ENCODE measurements at places on chromosomes 16 and 17.

DNA sequence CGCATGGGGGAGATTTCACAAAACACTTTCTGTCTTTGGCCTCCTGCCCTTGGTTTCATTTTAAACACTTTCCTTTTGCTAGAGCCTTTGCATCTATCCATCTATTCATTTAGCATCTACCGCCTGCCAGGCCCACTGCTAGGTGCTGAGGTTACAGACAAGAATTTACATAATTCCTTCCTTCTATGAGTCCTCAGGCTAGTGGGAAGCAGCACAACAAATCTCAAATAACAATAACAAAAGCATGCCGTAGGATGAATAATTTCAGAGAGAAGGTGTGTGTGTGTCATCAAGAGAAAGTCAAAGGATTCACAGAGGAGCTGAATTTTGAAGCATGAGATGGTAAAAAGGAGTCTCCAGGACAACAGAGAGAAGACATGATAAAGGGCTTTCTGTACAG is 6.1 kb upstream of the SLC46A1 start:
- DNase-seq = no peak

DNA sequence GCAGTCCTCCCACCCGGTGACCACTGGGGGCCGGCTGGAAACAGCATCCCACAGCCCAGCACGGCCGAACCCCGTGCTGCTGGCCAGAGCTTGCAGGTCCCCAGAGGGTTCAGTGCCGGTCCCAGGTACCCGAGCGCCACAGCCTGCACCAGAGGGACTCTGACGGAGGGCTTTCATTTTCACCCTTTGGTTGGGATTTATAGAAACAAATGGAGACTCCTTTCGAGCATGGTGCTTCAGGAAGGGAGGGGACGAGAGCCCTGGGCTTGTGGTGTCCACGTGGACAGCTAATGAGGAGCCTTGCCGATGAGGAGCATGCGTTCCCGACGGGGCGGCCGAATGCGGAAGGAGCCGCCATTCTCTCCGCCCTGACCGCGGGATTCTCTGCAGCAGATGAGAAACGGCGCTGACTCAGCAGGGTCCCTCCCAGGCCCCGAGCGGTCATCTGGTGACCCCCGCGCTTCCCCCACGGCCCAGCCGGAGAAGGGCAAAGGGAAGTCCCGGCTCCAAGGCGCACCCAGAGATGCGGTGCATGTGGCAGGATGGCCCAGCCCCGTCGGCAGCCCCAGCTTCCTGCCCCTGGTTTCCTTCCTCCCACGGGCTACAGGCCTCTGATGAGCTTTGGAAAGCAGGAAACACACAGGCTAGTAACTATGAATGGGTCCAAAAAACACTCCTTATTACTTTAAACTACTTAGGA is 9.8 kb downstream of the SLC38A10 start:
- DNase-seq = peak; percentile 43

GRCh38 chr17:18356624-18357023 is 6.7 kb downstream of the SHMT1 start:
- no peak for DNase-seq

DNA sequence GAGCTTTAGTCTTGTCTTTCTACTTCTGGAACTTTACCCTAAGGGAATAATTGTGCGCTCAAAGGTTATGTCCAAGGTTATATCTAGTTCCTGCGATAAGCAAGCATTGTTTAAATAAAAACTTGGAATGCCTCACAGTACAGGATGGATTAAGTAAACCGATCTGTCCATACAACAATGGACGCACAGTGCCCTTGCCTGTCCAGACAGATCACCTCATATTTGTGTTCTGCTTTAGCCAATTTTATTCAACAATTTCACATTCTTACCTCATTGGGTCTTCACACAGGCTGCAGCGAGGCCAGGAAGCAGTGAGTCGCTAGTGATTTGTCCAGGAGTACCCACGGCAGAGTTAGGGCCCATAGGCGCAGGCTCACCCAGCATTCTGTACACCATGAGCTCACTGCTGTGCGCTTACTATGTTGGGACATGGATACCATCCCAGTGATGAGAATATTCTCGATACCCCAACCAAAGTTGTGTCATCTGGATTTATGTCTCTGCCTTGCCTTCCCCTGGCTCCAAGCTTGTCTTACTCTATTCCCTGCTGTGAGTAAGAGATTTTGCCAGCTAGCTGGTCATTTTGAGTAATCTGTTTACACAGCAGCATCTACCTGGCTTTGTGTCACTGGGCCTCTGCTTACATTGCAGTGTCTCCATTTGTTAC is 39.8 kb downstream of the USP43 start:
- no peak for DNase-seq

GRCh38 chr17:64938290-64938689 is 19.0 kb upstream of the LRRC37A3 start:
- no peak for DNase-seq

DNA sequence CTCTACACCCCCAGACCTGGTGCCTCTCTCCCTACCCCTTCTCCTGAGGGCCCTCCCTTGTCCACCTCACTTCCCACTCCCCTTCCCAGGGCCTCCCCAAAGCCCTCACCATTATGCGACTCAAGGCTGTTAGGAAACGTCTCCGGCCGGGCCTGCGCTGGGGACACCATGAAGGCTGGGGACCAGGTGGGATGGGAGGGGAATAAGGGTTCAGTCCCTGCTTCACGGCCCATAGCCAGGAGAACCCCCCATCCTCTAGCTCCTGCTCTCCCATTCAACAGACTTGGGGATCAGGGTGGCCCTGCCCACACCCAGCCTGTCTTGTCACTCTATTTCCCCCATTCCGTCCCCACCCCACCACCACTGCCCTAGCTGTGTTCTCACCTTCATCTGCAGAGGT is 2.1 kb downstream of the NEURL4 start:
- DNase-seq = no peak

DNA sequence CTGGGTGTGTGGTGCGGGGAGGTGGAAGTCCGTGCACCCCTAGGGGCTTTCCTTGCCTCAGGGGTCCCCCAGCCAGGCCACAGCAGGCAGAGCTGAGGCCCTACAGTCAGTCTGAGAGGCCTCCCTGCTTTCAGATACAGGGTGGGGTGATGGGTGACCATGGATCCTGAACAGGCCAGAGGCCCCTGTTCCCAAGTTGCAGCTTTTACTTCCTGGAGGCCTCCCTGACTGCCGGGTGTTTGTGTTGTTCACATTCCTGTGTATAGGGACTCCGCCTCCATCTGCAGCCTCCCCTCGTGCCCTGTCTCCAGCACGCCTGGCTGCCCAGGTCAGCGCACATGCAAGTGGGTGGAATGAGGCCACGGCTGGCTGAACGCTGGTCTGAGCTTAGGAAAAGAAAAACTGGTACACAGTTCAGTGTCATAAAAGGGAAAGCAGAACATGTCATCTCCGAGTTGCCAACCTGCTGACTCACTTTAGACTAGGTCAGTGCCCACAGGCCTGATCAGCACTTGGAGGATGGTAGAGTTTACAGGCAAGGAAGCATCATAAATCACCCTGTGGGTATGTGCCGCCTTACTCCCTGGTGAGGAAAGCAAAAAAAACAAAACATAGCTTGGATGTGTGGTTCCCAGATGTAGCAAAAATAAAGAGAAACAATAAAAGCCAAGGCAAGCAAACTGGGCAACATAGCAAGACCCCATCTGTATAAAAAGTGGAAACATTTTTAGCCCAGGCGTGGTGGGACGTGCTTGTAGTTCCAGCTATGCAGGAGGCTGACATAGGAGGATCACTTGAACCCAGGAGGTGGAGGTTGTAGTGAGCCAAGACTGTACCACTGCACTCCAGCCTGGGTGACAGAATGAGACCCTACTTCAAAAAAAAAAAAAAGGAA is 6.2 kb upstream of the SLC7A6 start:
- peak; percentile 56 for DNase-seq

GRCh38 chr17:51374209-51374608 is 113.9 kb downstream of the UTP18 start:
- no peak for DNase-seq

GRCh38 chr17:43855061-43855460 is 8.1 kb downstream of the CD300LG start:
- DNase-seq = no peak

- DNase-seq = no peak
These were observed 12.6 kb downstream of the CDH15 start for GRCh38 chr16:89183975-89184676.

- no peak for DNase-seq
These were observed 290.6 kb downstream of the WWOX start for GRCh38 chr16:78390092-78390491.

DNA sequence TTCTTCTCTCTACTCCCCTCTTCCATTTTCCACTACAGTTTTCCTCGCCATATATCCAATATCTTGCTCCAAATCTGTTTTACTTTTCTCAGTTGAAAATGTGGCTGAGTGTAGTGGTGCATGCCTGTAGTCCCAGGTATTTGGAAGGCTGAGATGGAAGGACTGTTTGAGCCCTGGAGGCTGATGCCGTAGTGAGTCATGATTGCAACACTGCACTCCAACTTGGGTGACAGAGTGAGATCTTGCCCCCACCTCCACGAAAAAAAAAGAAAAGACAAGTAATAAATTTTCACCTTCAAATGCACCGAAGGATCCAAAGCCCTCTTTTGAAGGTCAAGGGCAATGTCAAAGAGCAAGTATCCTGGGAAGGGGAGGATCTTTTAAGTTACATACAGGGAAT is 592.3 kb downstream of the TMEM114 start:
- DNase-seq = no peak

DNA sequence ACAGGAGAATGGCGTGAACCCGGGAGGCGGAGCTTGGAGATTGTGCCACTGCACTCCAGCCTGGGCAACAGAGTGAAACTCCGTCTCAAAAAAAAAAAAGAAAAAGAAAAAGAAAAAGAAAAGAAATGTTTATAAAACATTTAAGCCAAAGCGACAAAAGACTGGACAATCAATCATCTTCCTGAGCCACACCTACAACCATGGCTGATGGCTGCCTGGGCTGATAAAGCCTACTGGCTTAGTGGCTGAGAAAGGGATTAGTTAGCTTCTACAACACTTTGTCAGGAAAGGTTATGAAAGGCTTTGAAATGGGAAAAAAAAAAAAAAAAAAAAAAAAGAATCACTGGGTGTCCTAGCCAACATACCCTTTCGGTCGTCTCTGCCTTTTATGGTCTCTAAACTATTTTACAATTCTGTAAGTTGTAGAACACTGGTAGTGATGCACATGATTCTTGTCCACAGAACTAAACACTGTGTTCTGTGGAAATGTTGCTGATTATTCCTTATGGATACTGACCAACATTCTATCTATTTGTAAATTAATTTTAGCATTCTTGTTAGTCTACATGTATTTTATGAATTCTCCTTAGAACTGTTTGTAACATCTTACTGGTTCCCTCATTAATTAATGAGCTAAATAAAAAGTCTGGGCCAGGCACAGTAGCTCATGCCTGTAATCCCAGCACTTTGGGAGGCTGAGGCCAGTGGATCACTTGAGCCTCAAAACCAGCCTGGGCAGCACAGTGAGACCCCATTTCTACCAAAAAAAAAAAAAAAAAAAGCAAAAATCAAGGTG is 45.5 kb downstream of the ZZEF1 start:
- no peak for DNase-seq

DNA sequence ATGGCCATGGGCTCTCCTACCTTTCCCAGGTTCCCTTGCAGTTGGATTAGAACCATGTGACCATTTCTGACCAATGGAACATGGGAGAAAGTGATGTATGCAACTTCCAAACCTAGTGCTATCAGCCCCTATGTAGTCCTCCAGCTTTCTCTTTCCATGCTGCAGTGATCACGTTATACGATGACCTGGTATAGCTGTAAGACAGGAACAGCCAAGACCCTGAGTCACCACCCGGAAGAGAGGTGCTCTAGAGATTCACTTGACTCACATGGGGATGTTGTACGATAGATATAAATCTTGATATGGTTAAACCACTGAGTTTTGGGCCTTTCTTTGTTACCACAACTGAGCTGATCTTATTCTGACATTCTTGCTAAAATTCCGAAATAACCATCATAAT is 65.1 kb downstream of the NOG start:
- DNase-seq = no peak

DNA sequence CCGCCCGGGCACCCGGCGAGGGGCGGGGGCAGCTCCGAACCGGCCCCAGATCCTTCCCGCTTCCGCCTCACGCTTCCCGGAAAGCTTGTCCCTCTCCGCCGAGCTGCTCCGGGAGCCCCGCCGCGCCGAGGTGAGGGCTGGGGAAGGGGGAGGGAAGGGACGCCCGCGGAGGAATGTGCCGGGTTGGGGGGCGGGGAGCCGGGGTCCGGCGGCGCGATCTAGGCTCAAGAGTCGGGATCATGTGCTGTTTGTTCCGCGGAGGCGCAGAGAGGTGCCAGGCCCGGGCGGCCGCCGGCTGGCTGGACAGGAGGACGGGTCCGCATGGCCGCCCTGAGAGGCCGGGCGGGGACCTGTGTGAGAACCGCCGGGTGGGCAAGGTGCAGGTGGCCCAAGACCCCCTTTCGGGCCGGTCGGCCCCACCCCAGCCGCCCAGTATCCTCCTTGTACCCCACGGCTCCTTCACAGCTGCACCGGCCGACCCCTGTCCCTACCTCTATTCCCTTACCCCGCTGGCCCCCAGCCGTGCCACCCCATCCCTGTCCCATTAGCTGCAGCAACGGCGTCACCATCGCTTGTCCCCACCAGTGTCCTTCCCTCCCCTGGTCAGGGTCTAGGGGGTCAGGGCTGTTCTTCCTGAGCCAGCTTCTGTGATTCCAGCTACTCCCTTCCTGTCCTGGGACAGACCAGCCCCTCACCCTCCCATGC is 429 bp downstream of the KIF1C start:
- peak; percentile 87 for DNase-seq

DNA sequence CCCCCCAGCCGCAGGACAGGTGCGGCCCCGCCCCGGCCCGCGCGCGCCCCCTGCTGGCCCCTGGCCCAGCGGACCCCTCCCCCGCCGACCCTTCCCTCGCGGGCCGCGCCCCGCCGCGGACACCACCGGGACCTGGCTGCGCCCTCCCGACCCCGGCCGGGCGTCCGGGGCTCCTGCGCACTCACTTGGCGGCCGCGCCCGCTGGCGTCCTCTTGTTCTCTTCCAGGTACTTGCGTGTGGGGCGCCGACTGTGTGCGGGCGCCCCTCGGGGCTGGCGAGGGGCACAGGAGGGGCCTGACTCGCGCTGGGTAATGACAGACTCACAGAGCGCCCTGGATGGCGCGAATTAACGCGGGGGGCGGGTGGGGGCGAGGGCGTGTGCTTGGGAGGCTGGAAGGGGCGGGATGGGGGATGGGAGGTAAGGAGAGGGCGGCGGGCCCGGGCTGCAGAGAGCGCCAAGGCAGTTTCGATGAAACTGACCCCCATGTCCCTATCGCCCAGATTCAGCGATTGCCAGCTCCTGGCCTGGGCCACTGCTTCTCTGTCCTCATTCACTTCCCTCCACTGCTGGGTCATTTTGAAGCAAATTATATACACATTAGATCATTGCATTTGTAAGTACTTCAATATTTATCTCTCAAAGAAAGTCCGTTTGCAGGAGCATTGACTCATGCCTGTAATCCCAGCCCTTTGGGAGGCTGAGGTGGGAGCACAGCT is 445 bp upstream of the DBNDD1 start:
- DNase-seq = peak; percentile 89

GRCh38 chr17:69883120-69883519 is 191.9 kb upstream of the KCNJ16 start:
- no peak for DNase-seq

DNA sequence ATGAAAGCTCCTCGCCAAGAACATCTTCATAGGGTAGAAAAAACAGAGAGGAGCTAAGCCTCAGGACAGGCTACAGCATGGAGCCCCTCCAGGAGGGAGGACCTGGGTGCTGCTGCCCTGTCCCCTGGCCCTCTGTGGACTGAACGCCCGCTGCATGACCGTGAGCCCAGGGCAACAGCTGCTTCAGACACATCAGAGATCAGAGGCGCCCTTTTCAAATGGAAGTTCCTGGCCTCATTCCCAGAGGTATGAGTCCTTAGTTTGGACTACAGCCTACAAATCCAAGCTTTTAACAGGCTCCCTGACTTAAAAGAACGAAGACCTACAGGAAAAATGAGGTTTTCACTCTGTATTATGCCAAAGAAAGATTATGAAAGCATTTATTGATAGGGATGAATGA is 48.5 kb downstream of the ZNF18 start:
- no peak for DNase-seq
